ENCODE measurements at places on chromosomes 11 and 22.

DNA sequence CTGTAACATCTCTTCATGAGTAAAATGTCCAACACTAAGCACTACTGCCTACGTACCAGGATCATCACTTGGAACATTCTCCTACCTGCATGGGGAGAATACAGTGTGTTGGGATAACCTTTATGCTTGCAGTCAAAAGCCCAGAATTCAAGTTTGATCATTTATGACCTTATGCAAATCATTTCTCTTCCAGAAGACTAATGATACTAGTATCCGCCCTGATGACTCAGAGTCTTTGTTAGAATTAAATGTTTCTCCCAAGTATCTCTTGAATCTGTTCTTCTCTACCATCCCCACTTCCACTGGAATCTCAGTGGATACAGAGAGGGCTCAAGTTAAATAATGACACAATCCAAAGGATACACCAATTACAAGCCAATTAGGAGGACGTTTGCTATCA lies 12.4 kb downstream of the MAJIN start:
- no peak for DNase-seq

DNA sequence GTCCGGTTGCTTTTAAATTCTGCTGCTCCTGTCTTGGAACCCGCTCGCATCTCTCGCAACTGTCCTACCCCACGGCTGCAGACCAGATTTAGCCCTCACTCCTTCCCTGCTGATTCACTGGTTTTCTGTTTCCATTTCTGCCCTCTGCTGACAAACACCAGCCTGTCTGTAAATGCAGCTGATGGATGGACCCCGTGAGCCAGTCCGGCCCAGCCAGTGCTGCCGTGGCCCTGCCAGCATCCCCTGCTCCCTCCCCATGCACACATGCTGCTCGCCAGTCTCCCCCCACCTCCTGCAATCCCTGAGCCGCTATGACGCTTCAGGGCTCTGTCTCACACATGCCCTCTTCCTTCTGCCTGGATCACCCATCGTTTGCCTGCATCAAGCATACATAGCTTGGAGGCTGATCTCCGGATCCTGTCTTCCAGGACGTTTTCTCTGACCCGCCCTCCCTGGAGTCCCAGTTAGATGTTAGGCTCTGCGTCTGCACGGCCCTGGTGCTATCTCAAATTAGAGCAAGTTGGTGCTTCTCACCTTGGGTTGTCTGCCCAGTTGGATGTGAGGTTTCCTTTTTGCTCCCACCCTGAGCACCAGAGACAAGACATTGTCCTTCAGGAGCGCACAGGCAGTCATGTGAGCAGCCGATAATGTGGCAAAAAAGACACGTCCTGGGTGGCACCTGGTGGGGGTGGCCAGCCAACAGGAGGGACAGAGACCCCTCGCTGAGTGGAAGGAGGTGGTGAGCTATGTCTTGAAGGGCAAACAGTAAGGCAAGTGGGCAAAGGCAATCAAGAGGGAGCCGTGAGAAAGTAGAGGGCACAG lies 4.3 kb upstream of the ACR start:
- DNase-seq: no peak

- no peak for DNase-seq
These were observed 53.0 kb upstream of the LRRC32 start for GRCh38 chr11:76723548-76723947.

- DNase-seq: no peak
These were observed 92.4 kb upstream of the BID start for GRCh38 chr22:17866621-17867020.

DNA sequence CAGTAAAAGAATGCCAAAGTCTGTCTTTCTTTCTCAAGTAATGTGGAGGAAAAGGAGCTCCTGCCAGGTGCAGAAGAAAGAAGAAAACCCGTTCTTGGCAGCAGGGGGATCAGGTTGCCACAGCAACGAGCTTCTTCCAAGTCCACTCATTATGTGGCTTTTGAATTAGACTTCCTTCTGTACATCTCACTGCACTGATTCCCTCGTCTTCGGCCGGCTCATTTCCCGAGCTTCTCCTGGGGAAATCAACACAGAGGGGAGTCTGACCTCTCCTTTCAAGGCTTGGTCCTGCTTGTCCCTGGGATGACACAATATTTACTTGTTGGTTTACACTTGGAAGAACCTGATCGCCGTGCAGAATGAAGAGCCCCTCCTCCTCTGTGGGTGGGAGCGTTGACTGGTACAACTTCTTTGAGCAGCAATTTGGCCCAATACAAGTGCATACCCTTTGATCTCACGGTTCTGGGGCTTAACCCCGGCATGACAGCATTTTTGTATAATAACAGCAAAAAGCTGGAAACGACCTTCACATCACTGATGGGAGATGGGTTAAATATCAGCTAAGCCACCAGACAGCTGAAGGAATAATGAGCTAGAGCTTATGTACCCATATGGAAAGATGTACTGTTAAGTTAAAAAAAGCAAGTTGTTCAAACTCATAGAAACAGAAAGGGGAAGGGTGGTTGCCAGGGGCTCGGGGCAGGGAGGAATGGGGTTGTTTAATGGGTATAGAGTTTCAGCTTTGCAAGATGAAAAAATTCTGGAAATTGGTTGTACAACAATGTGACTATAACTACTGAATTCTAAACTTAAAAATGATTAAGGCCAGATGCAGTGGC lies 35.4 kb downstream of the MCHR1 start:
- DNase-seq: no peak

GRCh38 chr11:10322830-10323792 lies 18.2 kb downstream of the ADM start:
- no peak for DNase-seq

GRCh38 chr22:50143096-50143495 lies 27.4 kb upstream of the PANX2 start:
- no peak for DNase-seq

DNA sequence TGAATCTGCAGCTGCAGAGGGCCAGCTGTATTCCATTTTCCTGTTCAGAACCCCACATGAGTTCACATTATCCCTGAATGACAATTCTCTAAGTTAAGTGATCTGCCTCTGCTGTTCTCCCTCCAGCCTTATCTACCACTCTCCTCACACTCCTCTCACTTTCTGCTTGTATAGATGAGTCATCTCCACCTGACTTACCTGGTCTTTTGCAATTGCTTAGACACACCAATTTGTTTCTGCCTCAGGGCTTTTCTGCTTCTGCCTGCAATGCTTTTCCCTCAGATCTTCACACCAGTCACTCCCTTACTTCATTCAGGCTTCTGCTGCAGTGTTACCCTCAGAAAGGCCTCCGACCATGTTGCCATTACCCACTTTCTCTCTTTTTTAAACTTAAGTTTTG lies 118.1 kb downstream of the ATM start:
- no peak for DNase-seq

- DNase-seq: no peak
These were observed 235.0 kb downstream of the MIAT start for GRCh38 chr22:26892166-26893041.

- DNase-seq: no peak
These were observed 157.7 kb downstream of the ADAMTS15 start for GRCh38 chr11:130606178-130606577.

- DNase-seq: no peak
These were observed 13.2 kb downstream of the ZNF70 start for GRCh38 chr22:23737696-23738095.

DNA sequence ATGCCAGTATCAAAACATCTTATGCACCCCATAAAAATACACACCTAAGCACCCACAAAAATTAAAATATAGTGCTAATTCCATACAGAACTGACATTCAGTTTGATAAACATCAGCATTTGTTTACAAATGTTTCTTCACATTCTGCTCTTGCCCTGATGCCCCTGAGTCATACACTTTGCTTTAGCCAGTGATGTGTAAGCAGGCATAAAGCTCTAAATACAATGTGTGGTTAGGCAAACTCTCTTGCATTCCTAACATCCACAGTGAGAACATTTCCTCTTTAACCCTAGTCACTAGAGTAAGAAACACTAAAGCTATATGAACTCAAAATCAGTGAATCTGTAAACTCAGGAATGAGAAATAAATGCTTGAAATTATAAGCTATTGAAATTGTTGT lies 1060.7 kb downstream of the FAM181B start:
- DNase-seq: no peak

- DNase-seq: no peak
These were observed 18.7 kb downstream of the RNF121 start for GRCh38 chr11:71947498-71947897.

DNA sequence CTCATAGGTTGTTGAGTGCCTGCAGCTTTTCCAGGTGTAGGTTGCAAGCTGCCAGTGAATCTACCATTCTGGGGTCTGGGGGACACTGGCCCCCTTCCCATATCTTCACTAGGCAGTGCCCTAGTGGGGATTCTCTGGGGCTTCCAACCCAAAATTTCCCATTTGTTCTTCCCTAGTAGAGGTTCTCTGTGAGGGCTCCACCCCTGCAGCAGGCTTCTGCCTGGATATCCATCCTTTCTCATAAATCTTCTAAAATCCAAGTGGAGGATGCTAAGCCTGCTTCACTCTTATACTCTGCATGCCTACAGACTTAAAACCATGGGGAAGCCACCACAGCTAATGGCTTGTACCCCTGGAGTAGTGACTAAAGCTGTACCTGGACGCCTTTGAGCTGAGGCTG lies 33.4 kb downstream of the ANO3 start:
- DNase-seq: no peak

- DNase-seq: no peak
These were observed 86.7 kb upstream of the PRODH start for GRCh38 chr22:19022755-19023154.

DNA sequence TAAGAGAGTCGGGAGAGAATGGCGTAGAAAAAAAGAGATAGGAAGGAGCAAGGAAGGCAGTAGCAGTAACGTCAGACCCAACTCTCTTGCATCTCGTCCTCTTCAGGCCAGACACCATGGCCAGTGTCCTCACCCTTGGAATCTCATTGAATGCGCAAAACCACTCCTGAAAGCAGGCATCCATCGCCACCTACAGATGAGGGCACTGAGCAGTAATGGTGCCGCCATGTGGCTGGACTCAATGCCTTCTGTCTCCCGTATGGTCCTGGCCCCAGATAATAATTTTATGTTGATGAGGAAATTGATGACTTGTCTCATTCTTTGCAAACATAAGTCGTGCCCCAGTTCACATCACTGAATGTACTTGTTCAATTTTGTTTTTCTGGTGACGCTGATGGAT lies 17.8 kb upstream of the ALX4 start:
- no peak for DNase-seq

DNA sequence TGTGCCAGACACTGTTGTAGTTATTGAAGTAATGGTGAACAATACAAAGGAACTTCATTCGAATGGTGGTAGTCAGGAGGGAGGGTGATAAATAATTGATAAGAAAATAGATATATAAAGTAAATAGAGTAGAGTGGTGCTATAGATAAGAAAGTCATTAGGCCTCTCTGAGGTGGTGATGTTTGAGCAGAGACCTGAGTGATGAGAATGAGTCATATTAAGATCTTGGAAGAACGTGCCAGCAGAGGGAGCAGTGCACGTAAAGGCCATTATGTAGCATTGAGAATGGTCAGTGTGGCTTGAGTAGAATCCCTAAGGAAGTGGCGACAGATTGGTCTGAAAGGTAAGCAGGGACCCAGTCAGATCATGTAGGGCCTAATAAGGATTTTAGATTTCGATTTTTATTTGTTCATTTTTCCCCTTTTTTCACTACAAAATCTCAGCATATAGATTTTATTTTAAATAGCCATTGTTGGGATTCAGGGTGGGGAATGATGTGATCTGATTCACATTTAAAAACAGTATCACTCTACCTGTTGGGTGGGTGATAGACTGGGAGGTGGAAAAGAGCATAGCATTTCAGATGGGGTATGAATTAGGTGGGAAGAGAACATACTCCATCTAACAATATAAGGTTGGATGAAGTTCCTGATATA lies 44.7 kb downstream of the CCDC90B start:
- DNase-seq: no peak

- no peak for DNase-seq
These were observed 9.7 kb downstream of the ADAMTS8 start for GRCh38 chr11:130418756-130419155.

GRCh38 chr11:99275521-99275920 lies 254.8 kb downstream of the CNTN5 start:
- no peak for DNase-seq

DNA sequence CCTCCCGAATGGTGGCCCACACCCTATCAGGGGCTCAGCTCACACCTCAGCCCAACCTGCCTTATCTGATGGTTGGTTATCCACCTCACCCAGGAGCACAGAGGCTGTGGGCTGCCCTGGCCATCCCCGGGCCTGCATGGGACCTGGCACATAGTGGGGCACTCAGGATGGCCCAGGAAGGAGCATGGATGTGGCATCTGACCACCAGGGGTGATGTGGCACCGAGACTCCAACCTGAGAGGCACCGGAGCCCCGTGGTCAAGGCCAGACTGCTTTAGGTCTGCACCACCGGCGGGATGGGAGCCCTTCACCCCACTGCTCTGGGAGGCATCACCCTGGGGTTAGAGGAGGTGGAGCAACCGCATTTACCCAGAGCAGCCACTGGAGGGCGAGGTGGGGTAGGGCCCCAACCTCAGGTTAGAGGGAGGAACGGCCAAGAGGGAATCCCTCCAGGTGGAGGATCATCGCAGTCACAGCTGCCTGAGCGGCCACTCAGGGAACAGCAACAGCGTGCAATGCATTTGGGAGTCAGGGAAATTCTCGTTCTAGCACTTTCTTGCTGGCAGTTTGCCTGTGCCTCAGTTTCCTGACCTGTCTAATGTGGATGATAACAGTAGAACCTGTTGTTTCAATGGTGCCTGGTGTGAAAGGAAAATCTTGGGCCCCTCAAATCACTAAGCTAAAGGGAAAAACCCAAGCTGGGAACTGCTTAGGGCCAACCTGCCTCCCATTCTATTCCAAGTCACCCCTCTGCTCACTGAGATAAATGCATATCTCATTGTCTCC lies 52.9 kb upstream of the CARS1 start:
- DNase-seq: peak; percentile 1

- DNase-seq: no peak
These were observed 129.0 kb downstream of the TEAD1 start for GRCh38 chr11:12803086-12803826.

DNA sequence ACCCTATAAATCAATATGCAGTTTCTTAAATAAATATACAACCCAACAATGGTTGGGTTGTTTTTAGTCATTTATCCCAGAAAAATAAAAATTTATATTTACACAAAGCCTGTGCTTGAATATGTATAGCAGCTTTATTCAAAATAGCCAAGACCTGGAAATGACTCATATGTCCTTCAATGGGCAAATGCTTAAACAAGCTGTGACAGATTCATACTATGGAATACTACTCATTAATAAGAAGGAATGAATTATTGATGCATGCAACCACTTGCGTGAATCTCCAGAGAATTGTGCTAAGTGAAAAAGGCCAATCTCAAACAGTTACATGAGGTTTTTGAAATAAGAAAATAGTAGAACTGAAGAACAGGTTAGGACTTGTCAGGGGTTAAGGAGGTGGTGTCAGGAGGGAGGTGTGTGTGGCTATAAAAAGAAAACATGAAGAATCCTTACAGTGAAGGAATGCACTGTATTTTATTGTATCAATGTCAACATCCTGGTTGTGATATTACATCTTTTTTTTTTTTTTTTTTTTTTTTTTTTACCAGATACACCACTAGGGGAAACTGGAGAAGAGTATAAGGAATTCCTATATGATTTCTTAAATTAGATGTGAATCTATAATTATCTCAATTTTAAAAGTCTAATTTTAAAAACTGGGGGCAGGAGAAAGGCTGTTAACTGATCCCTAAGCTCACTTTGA lies 82.4 kb upstream of the CD44 start:
- no peak for DNase-seq

Data from thoracic aorta (tissue), 2 donors.